Central memory CD8-positive, alpha-beta T cell (primary cell): ENCODE measurements at places on chromosomes 6 and 20.

DNA sequence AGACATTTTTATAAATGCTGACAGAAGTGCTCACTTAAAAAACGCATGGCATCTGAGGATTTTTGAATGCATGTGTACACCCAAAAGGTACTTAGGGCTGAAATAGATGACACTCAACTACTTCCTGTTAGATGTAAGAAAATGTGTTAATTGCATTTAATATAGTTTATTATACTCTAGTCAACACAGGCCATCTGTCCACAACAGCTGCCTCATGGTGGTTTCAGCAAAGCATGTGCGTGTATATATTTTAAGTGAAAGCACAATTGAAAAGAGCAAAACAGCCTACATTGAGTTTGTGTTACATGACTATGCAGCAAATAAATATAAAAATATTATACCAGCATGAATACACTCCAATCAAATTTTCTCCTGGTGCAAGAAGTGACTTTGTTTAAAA is 1233.0 kb upstream of the EYS start:
- DNase-seq, result no peak
- H3K4me1 ChIP-seq, result no peaks in the 10 kb centered on the region
- no peaks in the 10 kb centered on the region for H3K27me3 ChIP-seq
- no peak overlapping the region for H3K4me3 ChIP-seq
- H3K36me3 ChIP-seq, result no peaks in the 10 kb centered on the region
- no peak overlapping the region for H3K27ac ChIP-seq

DNA sequence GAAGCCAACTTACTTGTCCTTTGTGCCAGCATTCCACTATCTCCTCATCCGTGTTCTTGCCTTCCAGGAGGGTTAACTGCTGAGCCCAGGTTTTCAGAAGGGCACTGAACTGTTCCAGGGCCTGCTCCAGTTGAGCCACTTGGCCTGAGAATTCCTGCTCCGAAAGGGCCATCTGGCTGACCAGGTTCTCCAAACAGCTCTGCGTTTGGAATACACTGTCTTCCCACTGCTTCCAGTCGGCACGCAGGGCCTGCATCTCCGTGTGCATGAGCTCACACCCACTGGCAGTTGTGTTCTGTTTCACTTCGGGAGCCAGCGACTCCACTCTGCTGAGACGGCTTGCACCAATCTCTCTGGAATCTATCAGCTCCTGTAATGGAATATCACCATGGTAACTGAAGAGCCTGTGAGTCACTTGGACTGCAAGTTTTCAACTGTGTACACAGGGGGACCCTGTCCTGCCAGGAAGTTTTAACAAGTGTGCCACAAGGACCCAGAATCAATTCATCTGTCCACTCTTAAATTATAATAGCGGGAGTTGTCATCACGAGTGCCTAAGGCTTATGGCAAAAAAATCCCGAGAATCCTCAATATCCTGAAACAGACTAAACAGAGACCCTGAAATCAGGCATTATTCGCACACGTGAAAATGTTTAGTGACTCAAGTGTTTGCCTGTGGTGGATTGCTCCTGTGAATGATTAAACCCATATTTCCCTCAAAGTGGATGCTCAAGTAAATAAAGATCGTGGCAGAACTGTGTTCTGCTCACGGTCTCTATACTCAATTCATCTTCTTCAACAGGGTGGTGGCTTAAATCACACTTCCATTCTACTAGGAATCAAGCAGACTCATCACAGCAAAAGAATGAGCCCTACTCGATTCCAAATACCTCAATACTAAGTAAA is 255.9 kb downstream of the SYNE1 start:
- peaks cover 17% of the 10 kb centered on the region for H3K4me1 ChIP-seq
- no peak overlapping the region for H3K27ac ChIP-seq
- H3K27me3 ChIP-seq, result no peaks in the 10 kb centered on the region
- peaks cover 30% of the 10 kb centered on the region for H3K36me3 ChIP-seq
- no peak overlapping the region for H3K4me3 ChIP-seq

DNA sequence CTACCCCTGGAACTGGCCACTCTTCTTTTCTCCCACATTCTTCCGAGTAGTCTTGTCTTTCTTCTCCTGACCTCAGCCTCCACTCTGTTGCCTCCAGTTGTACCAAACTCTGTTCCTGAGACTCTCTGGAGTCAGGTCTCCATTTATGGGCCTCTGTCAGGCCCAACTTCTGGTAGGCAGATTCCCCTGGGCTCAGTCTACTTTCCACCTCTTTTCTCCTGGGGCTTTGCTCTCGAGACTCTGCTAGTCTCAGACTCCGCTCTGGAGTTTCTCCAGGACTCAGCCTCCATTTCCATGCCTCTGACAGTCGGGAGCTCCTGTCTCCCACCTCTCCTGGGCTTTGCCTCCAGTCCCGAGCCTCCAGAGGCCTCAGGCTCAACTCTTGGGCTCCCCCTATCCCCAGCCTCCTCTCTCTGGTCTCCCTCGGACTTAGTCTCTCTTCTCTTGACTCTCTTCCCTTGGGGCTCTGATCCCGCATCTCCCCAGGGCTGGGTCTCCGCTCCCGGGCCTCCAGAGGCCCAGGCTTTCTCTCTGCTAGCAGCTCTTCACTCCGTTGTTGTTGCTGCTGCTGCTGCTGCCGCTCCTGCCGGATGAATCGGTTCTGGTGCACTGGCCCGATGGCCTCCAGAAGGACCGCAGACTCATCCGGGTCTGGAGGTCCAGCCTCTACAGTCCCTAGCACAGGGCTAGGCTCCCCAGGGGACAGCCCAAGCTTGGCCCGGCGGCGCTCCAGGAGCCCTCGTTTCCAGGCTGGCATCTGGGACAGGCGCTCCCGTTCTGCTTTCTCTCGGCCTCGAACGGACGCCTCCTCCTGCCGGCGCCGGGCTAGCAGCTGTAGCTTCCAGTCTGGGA is 1.1 kb downstream of the PPP1R18 start:
- H3K27ac ChIP-seq, result peak overlapping the region; percentile 99
- peaks cover 74% of the 10 kb centered on the region for H3K4me1 ChIP-seq
- H3K4me3 ChIP-seq, result peak overlapping the region; percentile 92
- no peaks in the 10 kb centered on the region for H3K27me3 ChIP-seq
- no peak for DNase-seq

GRCh38 chr6:155256122-155256795 is 7.6 kb upstream of the CLDN20 start:
- H3K36me3 ChIP-seq, result peaks cover 31% of the 10 kb centered on the region
- H3K4me3 ChIP-seq, result no peak overlapping the region
- H3K27ac ChIP-seq, result no peak overlapping the region
- H3K27me3 ChIP-seq, result no peaks in the 10 kb centered on the region
- DNase-seq, result no peak

GRCh38 chr6:150235218-150235617 is 92.4 kb downstream of the PPP1R14C start:
- H3K4me1 ChIP-seq, result peaks cover 33% of the 10 kb centered on the region
- peaks cover 4% of the 10 kb centered on the region for H3K27me3 ChIP-seq
- peak overlapping the region; percentile 65 for H3K4me3 ChIP-seq
- no peaks in the 10 kb centered on the region for H3K36me3 ChIP-seq

DNA sequence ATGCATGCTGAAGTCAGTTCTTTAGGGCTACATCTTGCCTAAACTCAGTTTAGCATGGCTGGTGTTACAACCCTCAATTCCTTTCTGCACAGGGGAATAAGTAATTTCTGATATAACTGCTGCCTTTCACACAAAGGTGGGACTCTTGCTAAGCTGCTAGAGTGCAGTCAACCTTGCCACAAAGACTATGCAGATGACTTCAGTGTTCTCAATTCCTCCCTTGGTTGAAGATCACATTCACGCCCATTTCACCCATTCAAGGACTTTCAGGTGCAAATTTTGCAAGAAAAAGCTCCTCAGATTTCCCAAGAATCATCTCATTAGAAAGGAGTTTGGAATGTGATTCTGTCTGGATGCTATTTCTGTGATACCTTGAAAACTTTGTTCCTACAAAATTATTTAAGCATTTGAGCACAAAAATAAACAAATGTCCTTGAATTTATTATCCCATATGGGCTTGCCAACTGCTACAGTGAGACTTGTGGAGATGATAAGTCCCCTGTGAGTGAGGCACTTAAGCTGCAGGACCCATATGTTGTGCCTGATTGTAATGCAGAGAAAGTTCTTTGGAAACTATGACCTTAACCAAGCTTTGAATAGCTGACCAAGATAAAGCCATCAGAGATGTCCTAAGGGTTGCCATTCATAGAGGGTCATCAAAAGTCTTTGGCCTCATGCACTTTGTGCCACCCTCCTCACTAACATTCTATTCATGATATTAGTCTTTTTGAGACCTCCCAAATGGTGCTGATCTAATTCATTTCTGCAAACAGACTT is 111.8 kb downstream of the PLCB4 start:
- H3K27ac ChIP-seq, result no peak overlapping the region
- DNase-seq, result no peak
- H3K36me3 ChIP-seq, result no peaks in the 10 kb centered on the region

- peaks cover 3% of the 10 kb centered on the region for H3K36me3 ChIP-seq
- H3K4me3 ChIP-seq, result no peak overlapping the region
- H3K27me3 ChIP-seq, result no peaks in the 10 kb centered on the region
- no peak for DNase-seq
Measured at GRCh38 chr6:90439586-90439985, 142.9 kb upstream of the BACH2 start.

- peak overlapping the region; percentile 92 for H3K4me3 ChIP-seq
- peaks cover 20% of the 10 kb centered on the region for H3K4me1 ChIP-seq
- DNase-seq, result no peak
Measured at GRCh38 chr6:44073612-44074438, 53.4 kb downstream of the MRPL14 start.

DNA sequence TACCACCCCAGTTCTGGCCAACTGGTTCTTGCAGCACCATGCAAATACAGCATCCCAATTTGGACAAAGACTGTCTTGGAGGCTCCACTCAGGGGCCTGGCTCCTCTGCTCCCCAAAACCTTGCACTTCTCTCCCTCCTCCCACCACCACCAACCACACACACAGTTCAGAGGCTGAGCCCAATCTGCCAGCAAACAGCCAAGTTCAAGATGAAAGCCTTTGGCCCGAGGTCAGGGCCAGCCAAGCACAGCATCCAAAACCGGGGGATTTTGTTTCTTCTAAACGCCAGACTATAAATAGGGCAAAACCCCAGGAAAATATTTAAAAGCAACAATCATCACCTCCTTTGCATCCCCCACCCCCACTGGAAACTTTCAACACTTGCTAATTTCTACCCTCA is 5.7 kb downstream of the KCNK5 start:
- peaks cover 1% of the 10 kb centered on the region for H3K36me3 ChIP-seq
- H3K4me1 ChIP-seq, result peaks cover 35% of the 10 kb centered on the region
- no peaks in the 10 kb centered on the region for H3K27me3 ChIP-seq
- no peak for DNase-seq
- no peak overlapping the region for H3K4me3 ChIP-seq

- no peak overlapping the region for H3K27ac ChIP-seq
- no peak overlapping the region for H3K4me3 ChIP-seq
- H3K4me1 ChIP-seq, result no peaks in the 10 kb centered on the region
- no peak for DNase-seq
Measured at GRCh38 chr6:87663434-87663833, 38.6 kb downstream of the AKIRIN2 start.

GRCh38 chr6:781350-781961 is 88.5 kb upstream of the EXOC2 start:
- no peak for DNase-seq
- no peaks in the 10 kb centered on the region for H3K4me1 ChIP-seq
- no peak overlapping the region for H3K4me3 ChIP-seq
- H3K27ac ChIP-seq, result no peak overlapping the region
- H3K27me3 ChIP-seq, result peaks cover 49% of the 10 kb centered on the region
- no peaks in the 10 kb centered on the region for H3K36me3 ChIP-seq

DNA sequence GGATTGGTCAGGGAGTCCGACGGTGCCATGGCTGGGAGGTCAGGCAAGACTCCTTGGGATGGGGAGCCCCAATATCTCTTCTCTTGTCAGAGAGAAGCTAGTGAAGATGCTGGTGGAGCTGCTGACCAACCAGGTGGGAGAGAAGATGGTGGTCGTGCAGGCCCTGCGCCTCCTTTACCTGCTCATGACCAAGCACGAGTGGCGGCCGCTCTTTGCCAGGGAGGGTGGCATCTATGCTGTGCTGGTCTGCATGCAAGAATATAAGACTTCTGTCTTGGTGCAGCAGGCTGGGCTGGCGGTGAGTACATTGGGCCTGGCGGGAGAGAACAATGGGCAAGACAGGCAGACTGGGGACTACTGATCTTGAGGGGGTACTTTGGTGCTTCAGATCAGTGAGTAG is 10.9 kb downstream of the CUL9 start:
- H3K4me1 ChIP-seq, result peaks cover 12% of the 10 kb centered on the region
- no peak for DNase-seq
- H3K36me3 ChIP-seq, result peaks cover 52% of the 10 kb centered on the region
- H3K27ac ChIP-seq, result peak overlapping the region; percentile 69
- H3K4me3 ChIP-seq, result no peak overlapping the region
- H3K27me3 ChIP-seq, result no peaks in the 10 kb centered on the region

GRCh38 chr20:11124849-11125505 is 451.2 kb upstream of the JAG1 start:
- no peak overlapping the region for H3K27ac ChIP-seq
- H3K4me1 ChIP-seq, result no peaks in the 10 kb centered on the region
- H3K4me3 ChIP-seq, result no peak overlapping the region
- DNase-seq, result no peak
- peaks cover 1% of the 10 kb centered on the region for H3K36me3 ChIP-seq

GRCh38 chr20:8260837-8261251 is 128.8 kb downstream of the PLCB1 start:
- H3K36me3 ChIP-seq, result no peaks in the 10 kb centered on the region
- H3K4me3 ChIP-seq, result no peak overlapping the region
- no peak for DNase-seq
- no peak overlapping the region for H3K27ac ChIP-seq
- no peaks in the 10 kb centered on the region for H3K27me3 ChIP-seq

- H3K27me3 ChIP-seq, result peaks cover 10% of the 10 kb centered on the region
- H3K4me1 ChIP-seq, result no peaks in the 10 kb centered on the region
- no peak overlapping the region for H3K4me3 ChIP-seq
- no peak for DNase-seq
- no peak overlapping the region for H3K27ac ChIP-seq
- no peaks in the 10 kb centered on the region for H3K36me3 ChIP-seq
Measured at GRCh38 chr20:60467771-60468170, 509.5 kb downstream of the CDH26 start.

DNA sequence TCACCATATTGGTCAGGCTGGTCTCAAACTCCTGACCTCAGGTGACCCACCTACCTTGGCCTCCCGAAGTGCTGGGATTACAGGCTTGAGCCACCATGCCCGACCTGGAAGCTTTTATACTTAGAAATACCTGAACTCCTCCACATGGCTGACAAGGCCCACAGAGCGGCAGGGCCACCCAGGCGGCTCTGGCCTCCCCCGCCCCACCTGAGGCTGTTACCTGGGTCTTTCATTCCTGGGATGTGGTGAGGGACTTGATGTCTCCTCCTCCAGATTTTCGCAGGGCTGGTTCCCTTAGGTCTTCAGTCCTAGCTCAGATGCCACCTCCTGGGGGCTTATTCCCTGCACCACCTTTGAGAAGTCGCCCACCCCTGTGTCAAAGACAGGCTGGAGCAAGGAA is 152.1 kb downstream of the LY86 start:
- no peak overlapping the region for H3K27ac ChIP-seq
- peaks cover 35% of the 10 kb centered on the region for H3K27me3 ChIP-seq
- no peak overlapping the region for H3K4me3 ChIP-seq
